ENCODE measurements at places on chromosomes 4 and X.

DNA sequence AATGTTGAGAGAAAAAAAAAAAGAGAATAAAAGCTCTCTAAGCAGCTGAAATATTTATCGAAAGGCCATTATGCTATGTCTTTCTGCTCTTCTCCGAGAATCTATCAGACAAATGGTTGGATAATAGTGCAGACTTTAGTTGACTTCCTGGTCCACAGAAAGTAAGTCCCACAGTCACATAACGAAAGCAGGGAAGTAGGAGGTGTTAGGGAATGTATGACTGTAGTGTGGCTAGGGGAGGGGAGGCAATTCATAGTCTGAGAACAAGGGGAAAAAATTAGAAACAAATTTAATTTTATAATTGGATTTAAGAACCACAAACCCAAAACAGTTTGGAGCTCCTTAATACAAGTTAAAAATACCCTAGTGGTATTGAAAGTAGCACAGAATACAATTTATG, 79.7 kb upstream of the VEGFC start:
- no peak for DNase-seq

DNA sequence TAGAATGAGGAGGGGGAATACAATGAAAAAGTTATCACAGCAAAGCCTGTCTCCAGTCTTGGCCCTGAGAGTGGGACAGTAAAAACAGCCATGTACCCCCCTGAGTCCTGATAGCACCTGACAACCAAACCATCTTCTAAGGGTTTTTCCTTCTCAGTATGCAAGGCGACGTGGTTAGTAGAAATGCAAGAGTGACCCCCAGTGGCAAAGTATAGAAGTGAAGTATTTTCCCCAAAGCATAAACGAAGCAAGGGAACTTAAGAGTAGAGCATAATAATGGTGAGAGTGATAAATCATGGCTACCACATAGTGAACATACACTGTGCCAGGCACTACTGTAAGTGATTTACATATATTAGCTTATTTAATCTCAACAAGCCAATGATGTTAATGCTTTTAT, 52.8 kb downstream of the FAM47C start:
- DNase-seq, result no peak

DNA sequence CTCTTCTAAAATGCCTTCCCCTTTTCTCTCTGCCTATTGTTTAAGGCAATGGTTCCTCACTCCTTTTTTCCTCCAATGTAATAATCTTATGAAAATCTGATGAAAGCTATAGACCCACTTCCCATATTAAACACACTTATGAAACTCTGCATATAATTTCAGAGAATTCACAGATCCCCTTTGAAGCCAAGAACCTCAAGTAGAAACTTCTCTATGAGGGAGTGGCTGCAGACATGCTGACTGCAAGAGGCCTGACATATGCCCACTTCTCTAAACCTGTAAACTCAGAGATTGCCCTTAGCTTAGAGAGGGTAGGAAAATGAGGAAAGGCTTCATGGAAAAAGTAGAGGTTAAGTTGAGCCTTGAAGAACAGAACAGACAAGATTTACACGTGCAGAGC, 37.6 kb downstream of the TAB3 start:
- DNase-seq, result no peak

DNA sequence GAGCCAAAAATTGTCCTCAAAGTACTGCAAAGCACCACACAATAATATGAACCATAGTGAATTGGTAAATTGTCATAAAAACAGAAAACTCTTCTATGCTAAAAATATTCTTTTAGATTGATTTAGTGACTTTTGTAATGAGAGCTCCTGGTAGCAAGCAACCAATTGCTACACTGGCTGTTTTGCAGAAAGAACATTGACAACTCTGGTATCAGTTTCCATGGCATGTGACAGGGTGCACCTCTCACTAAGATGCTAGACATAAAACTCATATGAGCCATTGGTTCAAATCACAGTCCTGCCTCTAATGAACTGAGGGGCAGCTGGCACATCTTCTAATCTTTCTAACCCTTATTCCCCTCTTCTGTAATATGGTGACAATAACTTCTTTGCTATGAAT, 212.2 kb downstream of the HS3ST1 start:
- DNase-seq, result no peak

GRCh38 chrX:148632444-148632843, 132.0 kb downstream of the AFF2 start:
- DNase-seq, result no peak

DNA sequence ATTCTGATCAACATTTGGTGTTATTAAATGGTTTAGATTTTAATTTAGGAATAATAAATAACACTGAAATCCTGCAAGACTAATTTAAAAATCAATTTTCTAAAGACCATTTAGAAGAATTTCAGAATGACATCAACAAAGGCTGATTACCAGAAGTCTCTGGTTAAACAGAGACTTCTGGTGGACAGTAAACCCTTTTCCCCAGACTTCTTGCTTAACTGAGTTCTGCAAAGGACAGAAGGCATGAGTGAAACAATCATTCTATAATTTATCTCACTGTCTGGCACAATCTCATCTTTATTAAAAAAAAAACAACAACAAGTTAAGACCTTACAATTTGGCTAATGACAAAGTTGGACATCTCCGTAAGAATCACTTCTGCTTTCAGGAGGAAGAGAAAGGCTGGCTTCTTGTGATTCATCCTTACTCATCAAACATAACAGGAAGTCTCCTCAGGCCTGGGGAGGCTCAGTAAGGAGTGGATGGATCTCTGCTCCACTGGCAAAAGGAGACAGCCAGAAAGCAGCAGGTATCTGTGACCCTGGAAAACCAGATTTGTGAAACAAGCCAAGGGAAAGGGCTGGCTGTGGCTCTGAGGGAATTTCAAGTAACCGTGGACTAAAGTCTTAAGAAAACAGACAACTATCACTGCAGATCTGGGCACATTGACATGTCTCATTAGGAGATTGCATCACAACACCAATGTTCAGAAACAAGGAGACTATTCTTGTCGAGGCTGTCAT, 908 bp upstream of the TLR6 start:
- DNase-seq, result peak; percentile 38

GRCh38 chr4:41256131-41256739, 493 bp upstream of the UCHL1 start:
- no peak for DNase-seq

DNA sequence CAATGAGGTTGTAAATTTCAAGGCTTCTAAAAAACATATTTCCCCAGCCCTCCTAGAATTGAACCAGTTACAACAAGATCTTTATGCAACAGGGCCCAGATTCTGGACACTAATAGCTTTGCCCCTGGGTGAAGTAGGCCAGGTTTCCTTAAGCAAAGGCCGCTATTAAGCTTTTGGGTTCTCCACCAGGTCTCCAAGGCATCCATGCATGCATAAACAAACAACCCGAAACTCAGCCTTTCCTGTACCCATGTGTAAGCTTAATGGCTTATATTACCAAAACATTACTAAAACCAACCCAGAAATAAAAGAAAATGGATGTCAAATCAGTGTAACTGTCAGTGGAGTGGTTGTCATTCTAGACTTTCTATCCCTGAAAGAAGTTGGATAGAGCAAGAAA, 137.1 kb downstream of the ARHGAP6 start:
- no peak for DNase-seq
